ENCODE measurements at places on chromosomes 13 and 19.

DNA sequence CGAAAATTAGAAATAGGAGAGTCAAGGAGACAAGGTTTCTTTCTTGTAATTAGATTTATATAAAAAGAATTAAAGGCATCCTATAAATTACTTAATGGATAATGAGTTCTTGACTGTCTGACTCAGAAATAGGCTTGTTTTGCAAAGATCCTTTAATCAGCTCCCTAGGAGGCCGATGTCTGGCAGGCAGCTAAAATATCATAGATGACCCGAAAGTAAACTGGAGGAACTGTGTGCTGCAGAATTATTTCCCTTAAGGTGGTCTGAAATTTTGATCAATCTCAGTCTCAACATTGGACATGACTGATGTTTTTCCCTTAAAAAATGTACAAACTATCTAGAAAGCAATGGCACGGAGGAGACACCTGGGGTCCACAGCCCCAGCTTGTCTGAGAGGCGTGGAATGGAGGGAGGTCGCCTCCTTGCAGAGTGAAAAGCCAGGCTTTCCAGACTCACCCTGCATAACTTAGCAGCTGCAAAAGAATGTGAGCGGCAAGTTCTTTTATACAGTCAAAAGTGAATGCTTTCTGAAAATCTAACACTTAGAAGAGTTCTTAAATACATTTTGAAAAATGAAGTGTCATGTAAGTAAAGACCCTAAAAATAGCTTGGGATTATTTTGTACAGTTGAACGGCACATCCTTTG is 44.8 kb downstream of the MBNL2 start:
- DNase-seq, result no peak

GRCh38 chr19:4229179-4229931 is at the start of gene EBI3:
TSS of gene EBI3 (plus strand) at chr19:4229523. CDS start at chr19:4229551, 28 bp downstream.
- DNase-seq, result no peak

DNA sequence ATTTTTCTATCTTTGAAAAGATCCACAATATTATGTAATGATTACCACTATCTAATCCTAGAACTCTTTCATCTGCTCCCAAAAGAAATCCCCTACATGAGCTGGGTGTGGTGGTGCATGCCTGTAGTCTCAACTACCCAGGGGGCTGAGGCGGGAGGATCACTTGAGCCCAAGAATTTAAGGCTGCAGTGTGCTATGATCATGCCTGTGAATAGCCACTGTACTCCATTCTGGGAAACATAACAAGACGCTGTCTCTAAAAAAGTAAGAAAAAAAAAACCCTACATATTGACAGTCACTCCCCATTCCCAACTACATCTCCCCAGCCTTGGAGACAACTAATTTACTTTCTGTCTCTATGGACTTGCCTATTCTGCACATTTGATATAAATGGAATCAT is 1.1 kb upstream of the ZNF226 start:
- DNase-seq, result no peak

DNA sequence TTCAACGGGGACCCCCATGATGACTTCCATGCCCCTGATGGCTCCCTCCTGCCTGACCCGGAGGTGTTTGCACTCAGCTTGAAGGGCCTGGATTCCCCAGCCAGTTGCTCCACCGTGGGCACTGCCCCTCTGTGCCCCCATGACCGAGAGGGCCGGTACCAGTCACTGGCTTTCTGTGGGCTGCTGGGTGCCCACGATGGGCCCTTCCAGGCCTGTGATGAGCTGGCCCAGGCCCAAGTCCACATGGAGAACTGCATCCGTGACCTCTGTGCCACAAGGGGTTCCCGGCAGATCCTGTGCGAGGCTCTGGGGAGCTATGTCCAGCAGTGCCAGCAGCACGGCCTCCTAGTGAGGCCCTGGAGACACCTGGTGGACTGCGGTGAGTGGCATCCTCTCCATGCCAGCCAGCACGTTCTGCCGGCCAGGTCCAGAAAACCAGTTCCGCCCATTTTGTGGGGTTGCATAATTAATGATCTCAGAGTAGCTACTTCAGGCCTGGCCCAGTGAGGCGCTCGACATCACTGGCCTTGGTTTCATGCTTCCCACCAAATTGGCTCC is 34.9 kb upstream of the FXYD3 start:
- DNase-seq, result no peak

DNA sequence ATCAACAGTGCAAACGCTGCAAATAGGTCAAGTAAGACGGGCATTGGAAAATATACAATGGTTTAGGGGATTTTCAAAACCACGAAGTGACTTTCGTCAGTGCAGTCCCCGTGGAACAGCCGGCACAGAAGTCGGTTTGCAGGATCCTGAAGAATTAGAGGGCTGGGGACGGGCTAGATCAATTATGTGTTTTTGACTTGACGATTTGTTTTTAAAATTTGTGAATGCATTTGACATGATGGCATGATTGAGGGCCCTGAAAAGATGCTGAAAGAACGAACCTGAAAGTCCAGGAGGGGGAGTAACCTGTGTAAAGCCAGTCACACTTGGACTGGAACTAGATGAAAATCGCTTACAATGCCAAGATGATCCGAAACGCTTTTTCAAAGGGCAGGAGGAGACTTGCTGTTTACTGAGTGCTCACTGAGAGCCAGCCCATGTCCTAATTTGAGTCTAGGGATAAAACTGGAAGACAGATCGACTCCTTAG is 8.9 kb upstream of the DGKH start:
- DNase-seq, result no peak

- no peak for DNase-seq
Observed at GRCh38 chr19:33971073-33971472, 174.4 kb downstream of the KCTD15 start.

GRCh38 chr13:23751195-23751594 is 138.0 kb downstream of the MIPEP start:
- no peak for DNase-seq

DNA sequence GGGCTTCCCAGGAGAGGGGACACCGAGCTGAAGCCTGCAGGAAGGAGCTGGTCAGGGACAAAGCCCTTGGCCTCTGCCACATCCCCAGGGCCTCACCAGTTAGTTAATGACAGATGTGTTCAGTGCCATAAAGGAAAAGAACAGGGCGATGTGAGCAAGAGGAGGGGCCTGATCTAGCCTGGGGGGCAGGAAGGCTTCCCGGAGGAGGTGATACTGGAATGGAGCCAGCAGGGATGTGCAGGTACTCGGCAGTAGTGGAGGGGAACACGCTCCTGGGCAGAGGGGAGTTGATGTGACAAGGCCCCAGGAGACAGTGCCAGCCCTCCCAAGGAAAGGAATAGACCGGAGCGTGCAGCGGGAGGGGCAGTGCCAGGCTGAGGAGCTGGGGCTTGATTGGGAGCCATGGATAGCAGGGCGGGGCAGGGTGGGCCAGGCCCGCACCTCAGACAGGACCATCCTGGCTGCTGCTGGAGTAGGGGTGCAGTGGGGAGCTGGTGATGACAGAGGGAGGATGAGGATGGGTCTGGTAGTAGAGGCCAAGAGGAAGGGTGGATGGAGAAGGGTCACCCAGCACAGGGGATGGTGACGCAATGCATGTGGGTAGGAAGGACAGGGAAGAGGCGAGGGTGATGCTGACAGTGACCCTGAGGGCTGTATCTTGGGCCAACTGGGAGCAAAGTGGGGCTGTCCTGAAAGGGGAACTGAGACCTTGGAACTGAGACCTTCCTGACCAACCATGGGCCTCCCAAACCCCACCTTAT is 4.1 kb downstream of the C19orf33 start:
- DNase-seq, result no peak

DNA sequence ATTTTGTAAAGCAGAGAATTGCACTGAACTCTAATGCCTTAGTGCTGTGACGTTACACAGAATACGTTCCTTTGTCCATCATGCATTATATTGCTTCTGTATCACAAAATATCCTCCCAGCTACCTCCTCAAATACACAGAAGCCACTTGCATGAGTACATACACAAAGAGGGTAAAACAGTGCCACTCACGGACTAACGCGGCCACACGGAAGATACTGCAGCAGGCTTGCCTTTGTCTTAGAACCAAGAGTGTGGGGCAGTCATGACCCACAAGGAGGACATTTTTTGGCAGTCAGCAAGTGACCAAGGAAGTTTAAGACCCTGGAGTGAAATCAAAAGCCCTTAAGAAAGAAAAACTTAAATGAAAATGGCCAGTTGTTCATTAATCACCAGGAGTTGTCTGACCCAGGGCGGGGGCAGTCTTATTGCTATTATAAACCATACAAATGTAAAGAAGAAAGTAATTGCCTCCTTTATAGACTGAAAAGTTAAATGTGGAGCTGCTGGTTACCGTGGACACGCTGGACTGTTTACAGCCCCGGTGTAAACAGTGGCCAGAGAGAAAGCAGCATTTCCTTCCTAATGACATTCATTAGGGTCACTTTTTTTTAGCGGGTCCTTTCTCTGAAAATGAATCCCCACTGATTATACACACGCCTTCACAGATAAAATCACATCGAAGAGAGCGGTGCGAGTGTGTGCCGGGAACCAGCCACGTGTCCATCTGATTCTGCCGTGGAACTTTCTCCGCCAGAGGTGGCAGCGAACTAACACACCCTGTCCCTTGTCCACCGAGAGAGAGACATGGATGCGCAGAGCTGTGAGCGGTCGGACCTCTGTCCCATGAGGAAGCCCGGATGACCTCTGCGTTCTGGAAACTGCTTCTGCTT is 66.8 kb downstream of the SOX1 start:
- no peak for DNase-seq

- no peak for DNase-seq
Observed at GRCh38 chr13:113137691-113138298, 15.2 kb downstream of the F10 start.

- no peak for DNase-seq
Observed at GRCh38 chr13:110170020-110170790, 136.8 kb downstream of the COL4A1 start.

GRCh38 chr19:41708481-41708880 is at the start of gene CEACAM5:
TSS of gene CEACAM5 (plus strand) at chr19:41708626. CDS start at chr19:41708732, 106 bp downstream.
- no peak for DNase-seq

DNA sequence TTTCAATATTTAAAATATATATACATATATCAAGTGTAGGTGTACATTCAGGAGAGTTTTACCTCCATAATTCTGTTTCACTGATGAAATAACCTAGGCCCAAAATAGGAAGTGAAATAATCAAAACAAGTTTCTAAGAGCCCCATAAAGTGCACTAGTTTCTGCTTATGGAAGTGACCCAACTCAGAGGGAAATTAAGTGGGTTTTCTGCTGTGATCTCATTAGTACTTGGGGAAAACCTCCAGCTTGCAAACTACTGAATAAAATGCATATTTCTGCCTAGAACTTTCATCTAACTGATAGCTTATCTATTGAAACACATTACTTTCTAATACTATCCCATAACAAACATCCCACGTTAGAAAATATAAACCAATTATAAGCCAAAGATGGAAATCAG is 45.4 kb upstream of the MIR17HG start:
- DNase-seq, result no peak

GRCh38 chr19:4660181-4660791 is 9.9 kb downstream of the MYDGF start:
- DNase-seq, result no peak

- no peak for DNase-seq
Observed at GRCh38 chr19:29006057-29006735, 206.8 kb downstream of the UQCRFS1 start.

- no peak for DNase-seq
Observed at GRCh38 chr19:12603714-12604113, 6.9 kb downstream of the ZNF490 start.

DNA sequence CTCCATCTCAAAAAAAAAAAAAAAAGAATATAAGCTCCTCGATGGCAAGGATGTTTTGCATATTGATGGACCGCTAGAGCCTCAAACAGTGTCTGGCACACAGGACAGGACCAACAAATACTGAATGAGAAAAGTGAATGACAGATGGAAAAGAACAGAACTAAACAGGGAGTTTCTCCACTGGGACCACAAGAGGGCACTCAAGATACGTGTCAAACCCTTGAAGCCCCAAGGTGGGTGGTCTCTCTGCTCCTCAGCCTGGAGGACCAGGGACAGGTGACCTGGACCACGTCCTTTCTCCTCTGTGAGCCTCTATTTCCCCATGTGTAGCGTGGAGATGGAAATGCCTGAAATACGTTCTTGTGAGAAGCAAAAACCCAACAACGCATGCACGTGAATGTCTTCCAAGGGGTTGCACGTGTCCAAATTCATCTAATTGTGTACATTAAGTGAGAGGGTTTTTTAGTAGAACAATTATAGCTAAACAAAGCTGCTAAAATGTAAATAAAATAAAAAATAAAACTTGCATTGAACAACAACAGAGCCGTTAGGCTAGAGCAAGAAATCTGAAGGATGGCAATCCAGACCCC is 5.7 kb upstream of the CDC42EP5 start:
- DNase-seq, result no peak

- DNase-seq, result no peak
Observed at GRCh38 chr19:32392901-32393300, 12.7 kb upstream of the DPY19L3 start.

DNA sequence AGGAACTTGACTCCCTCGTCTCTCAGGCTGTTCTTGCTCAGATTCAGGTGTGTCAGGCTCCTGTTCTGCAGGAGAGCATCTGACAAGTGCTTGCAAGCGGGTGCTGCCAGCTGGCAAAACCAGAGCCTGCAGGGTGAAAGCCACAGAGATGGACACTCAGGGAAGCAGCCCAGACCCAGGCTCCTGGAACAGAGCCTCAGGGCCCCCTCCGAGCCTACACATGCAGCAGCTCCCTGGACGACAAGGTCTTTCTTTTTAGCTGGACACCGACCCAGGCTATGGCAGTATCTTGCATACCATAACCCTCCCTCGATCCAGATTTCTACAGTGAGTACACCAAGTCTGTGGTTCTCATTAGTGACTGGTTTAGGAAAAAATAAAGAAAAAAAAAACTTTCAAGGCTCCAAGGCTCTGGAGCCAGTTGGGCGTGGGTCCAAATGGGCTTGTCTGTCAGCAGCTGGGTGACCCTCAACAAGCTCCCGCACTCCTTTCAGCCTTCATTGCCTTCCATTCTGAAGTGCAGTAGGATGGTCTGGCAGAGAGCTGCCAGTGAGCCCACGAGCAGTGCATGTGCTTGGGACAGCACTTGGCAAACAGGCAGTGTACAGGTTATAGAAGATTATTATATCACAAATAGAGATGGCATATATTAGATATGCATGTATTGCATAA is 29.9 kb downstream of the NLRP13 start:
- DNase-seq, result no peak

GRCh38 chr13:51818781-51819511 is 15.0 kb upstream of the DHRS12 start:
- no peak for DNase-seq

DNA sequence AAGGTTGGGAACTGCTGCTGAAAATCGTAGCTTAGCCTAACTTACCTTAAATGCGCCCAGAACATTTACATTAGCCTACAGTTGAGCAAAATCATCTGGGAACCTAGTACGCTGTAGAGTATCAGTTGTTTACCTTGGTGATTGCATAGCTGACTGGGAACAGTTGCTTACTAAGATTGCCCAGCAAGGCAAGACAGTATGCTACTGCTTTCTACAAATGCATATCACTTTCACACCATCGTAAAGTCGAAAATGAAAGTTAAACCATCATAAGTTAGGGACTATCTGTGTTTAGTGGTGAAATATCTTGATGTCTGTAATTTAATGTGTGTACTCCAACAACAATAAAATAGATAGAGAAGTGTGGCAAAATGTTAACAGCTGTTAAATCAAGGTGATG is 1670.6 kb upstream of the PCDH20 start:
- no peak for DNase-seq

Data from activated naive CD4-positive, alpha-beta T cell (primary cell).